ENCODE measurements at places on chromosomes 3 and 15. TPM values are rescaled to one million over a fixed set of nuclear protein-coding genes. Genes with fewer than 3 reads are reported as not detected.

SAXO2 gene
- total RNA-seq, result 3.6 TPM

- no peak for DNase-seq
Measured at GRCh38 chr3:48894516-48894915, 4.2 kb downstream of the SLC25A20 start.

- DNase-seq, result no peak
Measured at GRCh38 chr3:147355084-147355752, 51.1 kb downstream of the ZIC4 start.

GRCh38 chr15:68602459-68603215 is 23.8 kb downstream of the CORO2B start:
- DNase-seq, result no peak
